Activated T-helper 1 cell treated with anti-CD3 and anti-CD28 coated beads, Interleukin-2, amount 50 U/mL, for 16 hours (primary cell): ENCODE measurements at places on chromosomes 3 and 15.

GRCh38 chr3:11995120-11995519 lies 9.1 kb upstream of the SYN2 start:
- DNase-seq: no peak

GRCh38 chr3:125212509-125213363 lies at the start of gene SLC12A8:
Gene SLC12A8, minus strand, starts transcription at chr3:125212748. Its CDS starts 1,399 bp downstream, at chr3:125211349.
- no peak for DNase-seq

DNA sequence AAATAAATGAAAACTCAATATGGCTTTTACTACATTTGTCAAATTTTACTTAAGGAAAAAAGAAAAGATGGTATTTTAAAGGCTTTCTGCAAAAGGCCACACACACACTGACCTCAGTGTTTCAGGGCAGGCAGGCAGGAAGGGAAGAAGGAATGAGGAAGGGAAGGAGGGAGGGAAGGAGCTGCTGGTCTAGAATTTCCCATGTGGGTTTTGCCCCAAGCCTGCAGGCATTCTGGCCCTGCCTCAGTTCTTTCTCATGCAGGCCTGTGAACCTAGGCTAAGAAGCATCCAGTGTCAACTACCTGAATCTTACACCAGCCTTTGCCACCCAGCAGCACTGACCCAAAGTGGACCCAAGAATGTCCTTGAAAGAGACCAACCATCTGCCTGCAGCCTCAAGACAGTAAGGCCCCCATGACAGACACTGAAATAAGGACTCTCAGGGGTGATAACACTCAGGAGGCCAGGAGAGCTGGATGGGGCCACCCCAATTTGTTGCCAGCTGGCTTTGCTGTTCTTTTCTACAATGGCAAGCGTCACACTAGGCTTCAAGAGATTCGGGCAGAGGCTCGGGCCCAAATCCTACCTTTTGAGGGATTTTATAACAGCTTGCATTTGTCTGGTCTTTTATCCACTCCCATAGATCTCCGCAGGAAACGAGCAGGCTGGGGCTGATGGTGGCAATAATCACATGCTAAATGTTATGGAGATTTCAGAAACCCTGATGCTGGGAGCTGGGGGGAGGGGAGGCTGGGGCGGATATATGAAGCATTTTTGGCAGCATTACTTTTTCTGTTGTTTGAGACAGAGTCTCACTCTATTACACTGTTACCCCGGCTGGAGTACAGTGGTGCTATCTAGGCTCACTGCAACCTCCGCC lies 51.4 kb downstream of the XXYLT1 start:
- DNase-seq: no peak

- DNase-seq: no peak
These were observed 13.3 kb upstream of the LRRK1 start for GRCh38 chr15:100905850-100906249.

DNA sequence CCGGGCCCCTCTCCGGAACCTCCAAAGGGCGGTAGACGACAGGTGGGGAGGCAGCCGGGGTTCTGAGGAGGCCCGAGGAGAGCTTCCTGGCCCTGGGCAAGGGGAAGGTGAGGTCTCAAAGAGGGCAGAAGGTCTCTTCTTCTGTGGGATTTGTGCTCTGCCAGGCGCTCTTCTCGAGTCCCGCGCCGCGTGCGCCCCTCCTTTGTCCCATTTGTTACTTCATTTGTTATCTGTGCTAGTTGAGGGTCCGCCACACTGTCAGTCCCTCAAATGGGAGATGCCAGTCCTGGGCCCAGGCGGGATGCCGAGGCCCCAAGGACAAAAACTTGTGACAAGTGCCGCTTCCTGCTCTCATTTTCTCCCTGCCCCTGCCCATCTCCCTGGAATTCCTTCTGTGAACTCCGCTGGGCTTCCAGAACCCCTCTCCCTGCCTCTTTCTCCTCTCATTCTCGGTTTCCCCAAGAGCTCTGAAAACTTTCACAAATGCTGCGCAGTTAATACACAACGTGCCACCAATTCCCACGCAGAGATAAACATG lies 1.5 kb downstream of the ST8SIA2 start:
- DNase-seq: no peak

GRCh38 chr3:189233225-189233858 lies 61.6 kb downstream of the TPRG1 start:
- DNase-seq: no peak

DNA sequence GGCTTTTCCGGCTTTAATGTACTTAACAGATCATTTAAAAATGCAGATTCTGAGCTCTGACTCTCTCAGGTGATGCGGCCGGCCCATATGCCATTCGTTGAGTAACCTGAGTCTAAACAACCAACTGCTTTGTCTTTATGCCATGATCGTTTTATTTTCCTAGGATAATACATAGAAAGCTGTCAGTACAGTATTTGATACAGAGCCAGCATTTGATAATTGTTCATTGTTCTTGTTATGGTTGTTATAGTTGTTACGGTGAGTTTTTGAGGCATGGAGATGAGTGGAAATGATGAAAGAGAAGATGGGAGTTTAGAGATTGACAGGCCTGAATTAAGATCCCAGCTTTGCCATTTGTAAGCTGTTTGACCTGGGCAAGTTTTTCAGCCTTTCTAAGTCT lies 40.0 kb downstream of the TMEM45A start:
- DNase-seq: no peak

DNA sequence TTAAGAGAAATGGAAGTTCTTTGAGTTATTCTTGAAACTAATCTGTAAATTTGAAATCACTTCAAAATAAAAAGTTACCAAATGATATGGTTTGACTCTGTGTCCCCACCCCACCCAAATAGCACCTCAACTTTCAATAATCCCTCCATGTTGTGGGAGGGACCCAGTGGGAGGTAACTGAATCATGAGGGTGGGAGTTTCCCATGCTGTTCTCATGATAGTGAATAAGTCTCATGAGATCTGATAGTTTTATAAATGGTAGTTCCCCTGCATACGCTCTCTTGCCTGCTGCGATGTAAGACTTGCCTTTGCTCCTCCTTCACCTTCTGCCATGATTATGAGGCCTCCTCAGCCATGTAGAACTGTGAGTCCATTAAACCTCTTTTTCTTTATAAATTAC lies 690.7 kb upstream of the ZNF385D start:
- no peak for DNase-seq

GRCh38 chr15:62449638-62450037 lies 284.6 kb upstream of the C2CD4B start:
- no peak for DNase-seq

DNA sequence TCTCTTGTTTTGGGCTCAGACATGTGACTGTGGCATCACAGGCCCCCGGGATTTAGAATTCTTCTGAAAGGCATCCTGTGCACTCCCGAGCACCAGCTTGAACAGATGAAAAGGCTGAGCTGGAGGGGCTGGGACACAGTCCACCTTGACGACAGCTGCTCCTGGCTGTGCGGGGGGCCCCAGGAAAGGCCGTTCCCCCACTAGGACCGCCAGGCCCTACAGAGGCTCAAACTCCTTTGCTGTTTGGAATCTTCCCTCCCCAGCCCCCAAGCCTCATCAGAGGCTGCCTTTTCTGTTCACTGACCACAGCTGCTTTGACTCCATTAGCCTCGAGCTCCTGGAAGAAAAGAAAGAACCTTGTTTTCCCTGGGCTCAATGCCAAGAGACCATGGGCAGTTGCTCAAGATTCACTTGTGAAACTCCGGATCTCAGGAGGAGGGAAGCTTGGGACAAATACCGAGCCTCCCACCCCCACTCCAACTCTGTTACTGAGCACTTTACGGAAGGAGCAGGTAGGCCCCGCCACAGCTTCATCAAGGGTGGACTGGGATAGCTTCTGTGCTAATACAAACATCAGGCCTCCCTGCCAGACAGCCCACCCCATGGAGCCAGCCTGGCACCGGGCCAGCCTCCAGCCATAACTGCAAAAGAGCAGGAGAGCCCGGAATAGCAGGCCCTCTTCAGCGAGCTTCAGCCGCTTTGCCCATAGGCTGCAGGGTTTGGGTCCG lies 15.7 kb downstream of the CIDEC start:
- DNase-seq: no peak

DNA sequence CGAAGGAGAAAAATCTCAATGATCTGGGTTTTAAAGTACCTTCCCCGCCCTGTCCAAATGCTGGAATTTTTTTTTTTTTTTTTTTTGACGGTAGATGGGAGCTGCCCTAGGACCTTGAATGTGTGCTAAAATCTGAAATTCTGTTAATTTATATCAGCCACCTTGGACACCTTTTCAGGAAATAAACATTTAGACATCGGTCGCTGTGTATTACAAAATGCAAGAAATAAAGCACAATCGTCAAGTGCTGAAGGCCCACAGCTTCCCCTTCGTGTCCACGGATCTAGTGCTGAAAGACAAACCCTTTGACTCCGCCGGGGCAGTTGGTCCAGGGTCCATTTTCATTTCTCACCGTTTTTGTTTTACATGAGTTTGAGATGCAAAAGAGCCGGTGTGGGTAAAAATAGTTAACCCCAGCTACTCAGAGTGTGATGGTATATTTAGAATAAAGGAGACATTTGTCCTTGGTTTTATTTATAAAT lies 90.2 kb upstream of the CHD2 start:
- DNase-seq: no peak

DNA sequence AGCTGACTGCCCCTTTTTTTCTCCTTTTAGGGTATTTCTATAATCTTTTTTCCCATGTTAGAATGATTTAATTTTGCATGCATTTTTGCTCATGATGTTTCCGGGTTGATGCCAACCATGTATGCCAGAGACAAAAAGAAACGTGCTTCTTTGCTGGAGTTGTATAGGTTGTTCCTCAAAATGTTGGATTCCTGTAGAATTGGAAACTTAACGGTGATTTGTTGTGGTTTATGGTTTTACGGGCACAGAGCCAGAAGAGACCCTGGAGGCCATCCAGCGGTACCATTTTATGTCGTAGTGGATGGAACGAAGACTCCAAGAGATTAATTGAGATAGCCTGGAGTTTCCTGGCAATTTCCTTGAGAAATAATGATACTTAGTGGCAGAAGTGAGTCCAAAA lies 481.5 kb upstream of the RGMA start:
- no peak for DNase-seq

- no peak for DNase-seq
These were observed 47.5 kb upstream of the SELENOK start for GRCh38 chr3:53939086-53939582.

DNA sequence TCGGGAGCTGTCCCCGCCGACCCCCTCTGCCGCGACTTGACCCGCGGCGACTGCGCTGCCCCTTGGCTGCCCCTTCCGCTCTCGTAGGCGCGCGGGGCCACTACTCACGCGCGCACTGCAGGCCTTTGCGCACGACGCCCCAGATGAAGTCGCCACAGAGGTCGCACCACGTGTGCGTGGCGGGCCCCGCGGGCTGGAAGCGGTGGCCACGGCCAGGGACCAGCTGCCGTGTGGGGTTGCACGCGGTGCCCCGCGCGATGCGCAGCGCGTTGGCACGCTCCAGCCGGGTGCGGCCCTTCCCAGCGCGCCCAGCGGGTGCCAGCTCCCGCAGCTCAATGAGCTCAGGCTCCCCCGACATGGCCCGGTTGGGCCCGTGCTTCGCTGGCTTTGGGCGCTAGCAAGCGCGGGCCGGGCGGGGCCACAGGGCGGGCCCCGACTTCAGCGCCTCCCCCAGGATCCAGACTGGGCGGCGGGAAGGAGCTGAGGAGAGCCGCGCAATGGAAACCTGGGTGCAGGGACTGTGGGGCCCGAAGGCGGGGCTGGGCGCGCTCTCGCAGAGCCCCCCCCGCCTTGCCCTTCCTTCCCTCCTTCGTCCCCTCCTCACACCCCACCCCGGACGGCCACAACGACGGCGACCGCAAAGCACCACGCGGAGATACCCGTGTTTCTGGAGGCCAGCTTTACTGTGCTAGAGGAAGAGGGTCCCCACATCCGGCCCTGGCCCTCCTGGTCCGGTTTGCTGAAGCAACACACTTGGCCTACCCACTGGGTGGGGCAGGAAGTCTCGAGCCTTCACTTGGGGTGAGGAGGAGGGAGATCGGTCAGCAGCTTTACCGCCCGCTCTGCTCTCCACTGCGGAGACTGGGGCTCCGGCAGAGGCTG lies at the start of gene RASSF1:
TSS of gene RASSF1 (minus strand) at position 389 of the 882 bp plus-strand sequence. CDS start at position 358, 31 bp downstream.
- DNase-seq: peak; percentile 47

GRCh38 chr15:25406846-25407245 lies 32.0 kb downstream of the UBE3A start:
- no peak for DNase-seq

DNA sequence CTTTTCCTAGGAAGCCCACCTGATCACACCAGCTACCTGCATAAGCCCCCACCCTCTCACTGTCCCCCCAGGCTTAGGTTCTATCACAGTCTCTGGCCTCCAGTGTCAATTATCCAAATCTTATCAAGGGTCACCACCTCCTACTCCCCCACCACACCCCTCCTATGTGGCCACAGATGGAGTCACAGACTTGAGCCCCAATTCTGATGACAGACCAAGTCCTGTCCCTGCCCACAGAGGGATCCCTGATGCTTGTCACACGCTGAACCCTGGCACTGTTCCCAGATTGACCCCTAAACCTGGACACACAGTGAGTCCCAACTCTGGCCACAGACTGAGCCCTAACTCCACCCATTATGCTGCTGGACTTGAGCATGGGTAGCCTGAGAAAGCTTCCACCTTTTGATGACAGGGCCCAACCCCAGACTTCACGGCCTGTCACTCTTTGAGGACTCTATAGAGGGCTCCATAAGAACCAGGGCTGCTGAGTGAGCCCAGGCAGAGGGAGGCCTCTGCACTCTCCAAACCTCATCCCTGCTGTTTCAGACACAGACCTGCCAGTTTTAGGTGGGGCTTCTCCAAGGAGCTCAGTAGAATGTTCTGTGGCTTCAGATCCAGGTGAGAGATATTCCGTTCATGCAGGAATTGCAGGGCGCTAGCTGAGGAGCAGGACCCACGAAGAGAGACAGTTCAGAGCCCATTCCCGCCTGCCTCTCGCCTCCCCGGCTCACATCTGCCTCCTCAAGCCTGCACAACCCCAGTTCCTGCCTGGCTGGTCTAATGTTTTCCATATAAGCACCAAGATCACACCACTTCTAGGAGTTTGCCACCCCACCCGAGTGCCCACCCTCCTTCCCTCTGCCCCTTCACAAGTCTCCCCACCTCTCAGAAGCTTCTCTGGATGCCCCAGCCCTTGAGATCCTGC lies 1.8 kb downstream of the ULK3 start:
- no peak for DNase-seq

- no peak for DNase-seq
These were observed 21.7 kb downstream of the CSNK1G1 start for GRCh38 chr15:64333986-64334929.

DNA sequence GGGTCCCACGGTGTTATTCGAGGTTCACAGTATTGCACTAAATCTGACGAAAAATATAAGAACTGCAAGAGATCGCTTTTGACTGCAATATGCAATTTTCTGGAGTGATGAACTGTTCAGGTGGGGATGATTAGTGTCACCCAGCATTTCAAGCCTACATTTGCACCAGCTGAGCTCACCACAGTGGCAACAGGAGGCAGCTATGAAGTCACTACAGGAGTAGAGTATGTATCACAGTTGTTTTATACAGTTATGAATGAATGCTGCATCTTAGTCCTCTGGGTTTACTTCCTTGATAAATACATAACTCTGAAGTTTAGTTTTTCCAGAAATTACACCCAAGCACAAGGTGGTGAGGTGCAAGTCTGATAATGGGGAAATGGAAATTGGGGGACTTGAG lies 69.6 kb downstream of the CHSY1 start:
- DNase-seq: no peak
